ENCODE measurements at places on chromosomes 5 and 9.

GRCh38 chr5:76040806-76041205, 42.4 kb upstream of the SV2C start:
- DNase-seq: no peak

DNA sequence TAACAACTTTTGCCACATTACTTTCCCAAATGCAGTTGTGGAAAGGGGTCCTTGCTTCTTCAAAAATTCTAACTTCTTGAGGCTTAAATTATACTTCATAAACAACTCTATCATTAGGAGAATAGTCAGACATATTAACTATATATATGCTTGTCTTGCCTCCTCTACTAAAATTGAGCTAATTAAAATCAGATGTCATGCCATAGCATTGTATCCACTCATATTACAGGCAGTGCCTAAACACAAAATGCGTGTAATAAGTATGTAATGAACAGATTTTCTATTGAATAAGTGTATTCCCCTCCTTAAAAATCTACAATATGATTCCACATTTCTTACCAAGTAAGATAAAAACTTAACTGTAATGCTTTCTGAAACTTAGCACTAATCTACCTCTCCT, 204.5 kb downstream of the PLK2 start:
- DNase-seq: no peak

- no peak for DNase-seq
Observed at GRCh38 chr9:125246261-125246667, 5.1 kb upstream of the HSPA5 start.

DNA sequence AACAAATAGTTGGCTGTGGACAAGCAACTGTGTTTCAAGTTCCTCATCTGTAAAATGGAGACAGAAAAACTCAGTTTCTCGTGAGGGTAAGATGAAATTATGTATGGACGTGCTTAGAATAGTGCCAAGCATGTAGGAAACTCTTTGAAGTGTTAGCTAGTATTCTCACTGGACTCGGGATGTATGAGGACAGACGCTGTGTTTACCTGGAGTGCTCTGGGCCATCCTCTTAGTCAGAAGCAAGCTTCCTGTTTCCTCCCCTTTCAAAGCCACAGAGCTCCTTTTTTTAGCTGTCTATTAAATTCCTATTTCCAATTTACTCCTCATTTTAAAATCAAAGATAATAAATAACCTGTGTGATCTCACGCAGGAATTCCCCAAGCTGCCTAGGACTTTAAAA, 23.8 kb upstream of the IQGAP2 start:
- DNase-seq: no peak

DNA sequence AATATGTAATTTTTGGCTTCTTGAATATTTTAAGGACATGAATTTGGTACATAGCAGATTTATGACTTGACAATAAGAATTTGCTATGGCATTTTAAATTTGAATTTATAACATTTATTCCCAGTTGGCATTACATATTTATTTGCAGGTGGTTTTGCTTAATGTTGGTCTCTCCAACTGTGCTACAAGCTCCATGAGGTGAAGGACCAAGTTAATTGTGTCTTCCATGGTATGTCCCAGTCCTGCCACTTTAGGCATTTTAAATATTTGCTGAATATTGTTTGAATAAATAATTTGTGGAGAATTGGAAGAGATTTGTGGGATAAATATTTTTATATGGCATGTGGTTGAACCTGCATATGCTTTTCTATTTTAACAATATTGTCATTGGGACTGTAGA, 253.4 kb upstream of the RIOK2 start:
- no peak for DNase-seq

- DNase-seq: no peak
Observed at GRCh38 chr9:84339503-84339902, 1.1 kb downstream of the SLC28A3 start.

DNA sequence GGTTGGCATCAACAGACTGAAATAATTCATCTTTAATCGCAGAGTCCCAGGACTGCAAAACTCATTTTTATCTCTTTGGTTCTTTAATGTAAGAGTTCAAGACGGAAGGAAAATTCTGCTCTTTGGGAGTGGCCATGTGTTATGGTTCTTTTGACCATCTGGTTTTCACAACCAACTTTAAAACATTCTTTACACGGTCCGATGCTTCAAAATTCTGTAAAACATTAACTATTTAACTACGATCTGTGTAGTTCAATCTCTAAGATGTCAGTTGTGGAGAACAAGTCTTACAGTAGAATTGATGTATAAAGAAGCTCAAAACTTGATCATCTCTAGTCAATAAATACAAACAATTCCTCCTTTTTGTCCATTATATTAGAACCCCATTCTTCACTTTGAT, 83.0 kb downstream of the CMYA5 start:
- DNase-seq: no peak

GRCh38 chr5:163504079-163504931, 1.1 kb upstream of the MAT2B start:
- peak; percentile 27 for DNase-seq

DNA sequence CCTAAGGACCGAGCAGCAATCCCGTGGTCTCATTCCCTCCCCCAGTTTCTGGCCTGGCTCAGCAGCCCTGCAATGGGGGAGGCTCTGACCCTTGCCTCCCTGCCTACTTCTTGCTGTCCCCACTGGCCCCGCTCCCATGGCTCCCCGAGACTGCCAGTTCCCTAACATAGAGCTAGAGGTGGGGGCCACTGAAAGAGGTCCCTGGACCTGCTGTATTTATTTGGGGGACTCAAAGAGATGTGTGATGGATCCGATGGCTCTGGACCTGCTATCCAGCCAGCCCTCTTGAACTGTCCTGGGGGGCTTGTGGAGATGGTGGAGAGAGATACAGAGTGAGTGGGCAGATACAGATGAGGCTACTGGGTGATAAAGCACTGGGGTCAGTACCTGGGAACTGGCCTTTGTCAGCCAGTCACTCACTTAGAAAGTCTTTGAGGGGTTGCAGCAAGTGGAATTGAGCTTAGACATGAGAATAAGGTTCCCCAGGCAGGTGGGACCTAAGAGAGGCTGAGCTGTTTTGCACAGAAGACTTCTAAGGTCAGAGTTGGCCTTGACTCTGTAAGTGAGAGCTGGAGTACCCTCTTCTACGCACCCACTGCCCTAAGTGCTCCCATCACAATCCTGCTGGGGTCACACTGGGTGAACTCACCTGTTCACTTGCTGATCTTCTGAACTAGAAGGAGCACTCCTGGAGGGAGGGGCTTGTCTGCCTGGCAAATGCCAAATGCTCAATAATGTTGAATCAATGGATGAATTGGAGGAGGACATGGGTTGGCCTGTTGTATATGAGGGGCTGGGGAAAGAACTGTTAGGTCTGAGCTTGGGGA, 42.9 kb downstream of the CXXC5 start:
- DNase-seq: no peak

GRCh38 chr9:89436326-89436725, 61.6 kb downstream of the SEMA4D start:
- DNase-seq: no peak

- no peak for DNase-seq
Observed at GRCh38 chr9:135787776-135788575, 86.0 kb downstream of the KCNT1 start.

- no peak for DNase-seq
Observed at GRCh38 chr5:17400724-17401469, 97.1 kb upstream of the TAF11L2 start.

DNA sequence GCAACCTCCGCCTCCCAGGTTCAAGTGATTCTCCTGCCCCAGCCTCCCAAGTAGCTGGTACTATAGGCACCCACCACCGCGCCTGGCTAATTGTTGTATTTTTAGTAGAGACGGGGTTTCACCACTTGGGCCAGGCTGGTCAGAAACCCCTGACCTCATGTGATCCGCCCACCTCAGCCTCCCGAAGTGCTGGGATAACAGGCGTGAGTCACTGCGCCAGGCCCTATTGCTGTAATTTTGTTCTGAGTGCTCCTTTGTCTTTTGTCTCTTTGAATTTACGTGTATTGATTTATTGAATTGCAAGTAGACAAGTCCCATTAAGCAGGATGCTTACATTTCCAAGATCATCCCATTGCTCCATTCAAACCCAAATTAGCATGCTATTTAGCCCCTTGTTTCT, 186.7 kb downstream of the MSX2 start:
- no peak for DNase-seq

DNA sequence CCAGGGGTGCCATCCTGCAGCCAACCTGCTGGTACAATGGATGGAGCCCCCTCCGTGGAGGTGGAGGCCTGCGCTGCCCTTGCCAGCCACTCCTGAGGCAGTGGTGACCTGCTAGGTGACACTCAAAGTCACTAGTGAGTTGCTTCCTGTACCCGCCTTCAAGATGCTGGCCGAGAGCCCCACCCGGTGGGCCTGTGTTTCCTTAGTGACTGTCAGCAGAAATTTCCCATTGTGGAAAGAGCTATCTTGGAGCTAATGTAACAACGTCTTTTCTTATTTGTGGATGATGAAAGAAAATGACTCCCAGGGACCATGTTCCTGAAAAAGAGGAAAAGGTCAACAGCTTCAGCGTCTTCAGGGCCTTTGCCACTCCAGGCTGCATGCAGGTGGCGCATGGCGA, 117.0 kb upstream of the BOD1 start:
- no peak for DNase-seq

DNA sequence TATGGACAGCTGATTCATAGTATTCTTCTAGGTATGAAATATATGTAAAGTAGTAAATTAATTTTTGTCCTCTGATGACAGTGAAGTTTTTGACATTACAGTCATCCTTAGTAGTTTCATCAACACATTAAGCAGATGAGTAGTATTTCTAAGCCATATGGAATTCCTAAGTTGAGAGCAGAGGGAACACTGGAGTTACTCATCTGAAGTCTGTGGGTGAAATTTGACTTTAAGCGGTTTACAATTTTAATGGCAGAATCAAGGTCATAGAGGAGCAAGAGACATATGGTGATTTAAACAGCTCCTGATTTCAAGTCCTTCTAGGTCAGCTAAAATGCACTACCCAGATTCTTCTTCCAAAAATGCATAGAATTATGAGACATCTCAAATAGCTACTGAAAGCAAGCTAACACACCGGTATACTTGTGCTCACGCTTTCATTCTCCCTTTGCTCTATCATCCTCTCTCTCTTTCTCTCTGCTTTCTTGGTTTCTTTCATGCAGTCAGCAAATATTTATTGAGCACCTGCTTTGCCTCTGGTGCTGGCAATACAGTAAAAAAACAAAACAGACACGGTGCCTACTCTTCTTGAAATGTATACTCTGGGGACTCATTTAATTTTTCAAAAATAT, 235.9 kb downstream of the FER start:
- no peak for DNase-seq

DNA sequence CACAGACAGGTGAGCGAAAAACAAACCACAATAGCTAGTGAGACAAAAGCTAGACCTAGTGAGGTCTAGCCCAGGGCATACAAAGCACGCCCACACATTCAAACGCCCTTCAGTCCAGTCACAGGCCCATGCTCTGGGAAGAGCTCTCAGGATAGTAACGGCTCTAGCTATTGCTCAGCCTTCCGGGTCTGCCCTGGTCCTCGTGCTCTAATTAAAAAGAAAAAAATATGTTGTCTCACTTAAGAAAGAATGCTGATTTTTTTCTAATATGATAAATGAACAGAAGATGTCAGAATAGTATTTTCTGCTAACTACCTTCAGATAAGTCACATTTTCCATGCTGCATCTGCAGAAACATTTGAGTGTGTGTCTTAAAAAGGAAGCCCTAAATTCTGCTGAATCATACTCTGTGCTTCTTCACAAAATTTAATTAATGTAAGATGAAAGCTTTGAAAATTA, 94.5 kb downstream of the PLPP1 start:
- DNase-seq: no peak

GRCh38 chr9:114061830-114062474, 16.1 kb downstream of the AMBP start:
- DNase-seq: no peak

DNA sequence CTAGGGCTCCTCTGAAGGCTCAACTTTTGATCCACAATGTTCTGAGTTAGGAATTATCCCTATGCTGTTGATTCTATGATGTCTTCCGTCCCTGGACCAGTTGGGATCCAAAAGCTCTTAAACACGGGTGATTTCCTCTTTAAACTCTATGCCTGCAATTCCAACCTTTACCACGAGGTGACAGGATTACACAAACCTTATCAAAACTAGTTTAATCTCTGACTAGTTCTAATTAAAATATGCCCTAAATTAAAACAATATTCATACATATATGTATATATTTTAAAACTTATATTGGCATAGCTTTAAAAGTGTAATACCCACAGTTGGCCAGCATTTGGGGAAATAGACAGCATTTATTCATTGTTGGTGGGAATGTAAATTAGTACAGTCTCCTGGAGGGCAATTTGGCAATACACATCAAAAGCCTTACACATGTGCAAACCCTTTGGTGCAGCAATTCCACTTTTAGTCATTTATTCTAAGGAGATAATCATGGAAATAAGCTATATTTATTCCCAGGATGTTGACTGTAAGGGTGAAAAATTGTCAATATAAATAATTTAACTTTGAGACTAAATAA, 51.6 kb upstream of the PHYKPL start:
- no peak for DNase-seq

DNA sequence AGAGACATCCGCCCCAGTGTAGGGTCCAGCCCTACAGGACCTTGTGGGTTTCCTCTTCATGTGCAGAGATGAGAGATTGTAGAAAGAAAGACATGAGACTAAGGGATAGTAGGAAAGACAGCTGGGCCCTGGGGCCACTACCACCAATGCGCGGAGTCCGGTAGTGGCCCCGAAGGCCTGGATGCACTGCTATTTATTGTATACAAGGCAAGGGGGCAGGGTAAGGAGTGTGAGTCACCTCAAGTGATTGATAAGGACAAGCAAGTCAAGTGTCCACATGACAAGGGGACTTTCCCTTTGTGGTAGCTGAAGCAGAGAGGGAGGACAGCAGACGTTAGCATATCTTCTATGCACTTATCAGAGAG, 6.2 kb upstream of the TMEM141 start:
- no peak for DNase-seq

GRCh38 chr9:12640016-12640587, 53.1 kb upstream of the TYRP1 start:
- DNase-seq: no peak

GRCh38 chr9:79007701-79008483, 563.9 kb upstream of the TLE4 start:
- DNase-seq: no peak

DNA sequence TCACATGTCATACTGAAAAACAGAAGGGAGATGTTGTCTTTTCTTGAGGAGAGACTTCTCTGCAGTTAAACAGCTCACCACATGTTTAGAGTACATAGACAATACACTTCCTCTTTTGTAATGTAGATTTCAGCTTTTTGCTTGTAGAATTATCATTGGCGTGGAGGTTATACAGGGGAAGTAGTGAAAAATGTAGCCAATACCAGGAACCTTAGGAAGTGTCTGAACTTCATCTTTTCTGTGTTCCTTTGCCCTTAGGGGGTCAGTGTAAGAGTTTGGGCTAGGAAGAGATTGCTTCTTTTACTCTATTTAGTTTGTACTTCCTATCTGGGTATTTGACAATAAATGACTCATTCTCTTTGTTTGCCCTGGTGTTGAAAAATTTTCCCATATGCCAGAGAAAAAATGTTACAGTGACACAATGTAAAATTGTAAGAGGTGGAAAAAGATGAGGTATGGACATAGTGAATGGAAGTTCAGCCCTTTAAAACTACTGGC, 21.0 kb upstream of the CDKN2B start:
- DNase-seq: no peak

GRCh38 chr5:96687812-96688453, 25.8 kb downstream of the CAST start:
- DNase-seq: no peak
